NCI-H2171 (cell line): ENCODE measurements at places on chromosomes 12 and 14.
A peak's percentile ranks its signal among the peaks of the same experiment; 100 is the strongest.

GRCh38 chr14:97943619-97944018, 1146.4 kb downstream of the VRK1 start:
- no peak for DNase-seq

GRCh38 chr14:41986700-41987099, 380.0 kb downstream of the LRFN5 start:
- no peak for DNase-seq

- no peak for DNase-seq
Observed at GRCh38 chr14:95024380-95024779, 132.9 kb downstream of the DICER1 start.

GRCh38 chr12:111942557-111942956, 70.4 kb downstream of the TMEM116 start:
- no peak for DNase-seq

- no peak for DNase-seq
Observed at GRCh38 chr14:33477797-33478196, 473.1 kb downstream of the EGLN3 start.

- DNase-seq: no peak
Observed at GRCh38 chr12:49807991-49808580, 20.1 kb downstream of the NCKAP5L start.

DNA sequence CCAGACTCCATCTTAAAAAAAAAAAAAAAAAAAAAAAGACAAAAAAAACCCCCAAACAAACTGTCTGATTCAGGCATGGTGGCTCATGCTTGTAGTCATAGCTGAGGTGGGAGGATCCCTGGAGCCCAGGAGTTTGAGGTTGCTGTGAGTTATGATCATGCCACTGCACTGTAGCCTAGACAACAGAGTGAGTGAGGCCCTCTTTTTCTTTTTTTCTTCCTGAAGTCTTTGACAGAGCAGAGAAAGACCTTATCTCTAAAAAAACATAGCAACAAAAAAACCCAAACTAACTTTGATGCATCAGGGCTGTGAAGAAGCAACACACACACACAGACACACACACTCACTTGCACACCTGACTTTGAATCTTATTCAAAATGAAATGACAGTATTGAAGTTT, 7.7 kb upstream of the AMN1 start:
- DNase-seq: no peak

DNA sequence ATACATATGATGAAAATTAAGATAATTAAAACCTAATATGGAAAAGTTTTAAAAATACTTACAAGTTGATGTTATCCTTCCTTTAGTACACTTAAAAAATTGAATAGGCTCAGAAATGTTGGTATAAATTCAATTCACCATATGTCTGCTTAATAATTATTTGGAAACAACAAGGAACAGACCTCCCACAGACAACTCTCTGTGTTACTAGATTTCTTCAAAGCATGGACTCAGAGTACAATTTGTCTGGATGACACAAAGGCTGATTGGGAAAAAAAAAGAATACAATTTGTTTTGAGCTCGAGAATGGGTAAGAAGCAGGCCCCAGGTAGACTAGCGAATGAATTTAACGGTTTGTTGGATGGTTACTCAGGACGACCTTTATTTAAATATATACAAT, 48.9 kb upstream of the BTG1 start:
- DNase-seq: no peak

DNA sequence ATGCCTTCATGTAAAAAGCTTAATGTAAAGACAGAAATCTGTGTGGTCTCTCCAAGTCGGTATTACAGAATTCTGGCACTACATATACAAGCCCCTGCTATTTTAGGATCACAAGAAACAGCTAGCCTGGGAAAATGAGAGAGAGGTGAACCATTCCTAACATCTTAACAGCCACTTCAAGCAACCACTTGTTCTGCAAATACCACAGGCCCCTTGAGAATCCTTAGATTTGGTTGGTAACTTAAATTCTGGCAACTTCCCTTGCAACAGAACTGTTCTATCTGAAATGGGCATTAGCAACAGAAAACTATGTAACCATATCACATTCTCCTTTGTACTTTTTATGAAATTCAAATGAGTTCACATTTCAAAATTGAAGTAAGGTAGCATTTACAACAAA, 68.5 kb downstream of the SPPL3 start:
- no peak for DNase-seq

GRCh38 chr12:15546102-15546701, 223.9 kb downstream of the PTPRO start:
- DNase-seq: no peak

GRCh38 chr12:70449074-70449752, 83.1 kb downstream of the KCNMB4 start:
- peak; percentile 49 for DNase-seq

- no peak for DNase-seq
Observed at GRCh38 chr14:96143906-96144305, 60.7 kb upstream of the BDKRB2 start.

- peak; percentile 62 for DNase-seq
Observed at GRCh38 chr12:58915634-58916033, 4.7 kb downstream of the LRIG3 start.

DNA sequence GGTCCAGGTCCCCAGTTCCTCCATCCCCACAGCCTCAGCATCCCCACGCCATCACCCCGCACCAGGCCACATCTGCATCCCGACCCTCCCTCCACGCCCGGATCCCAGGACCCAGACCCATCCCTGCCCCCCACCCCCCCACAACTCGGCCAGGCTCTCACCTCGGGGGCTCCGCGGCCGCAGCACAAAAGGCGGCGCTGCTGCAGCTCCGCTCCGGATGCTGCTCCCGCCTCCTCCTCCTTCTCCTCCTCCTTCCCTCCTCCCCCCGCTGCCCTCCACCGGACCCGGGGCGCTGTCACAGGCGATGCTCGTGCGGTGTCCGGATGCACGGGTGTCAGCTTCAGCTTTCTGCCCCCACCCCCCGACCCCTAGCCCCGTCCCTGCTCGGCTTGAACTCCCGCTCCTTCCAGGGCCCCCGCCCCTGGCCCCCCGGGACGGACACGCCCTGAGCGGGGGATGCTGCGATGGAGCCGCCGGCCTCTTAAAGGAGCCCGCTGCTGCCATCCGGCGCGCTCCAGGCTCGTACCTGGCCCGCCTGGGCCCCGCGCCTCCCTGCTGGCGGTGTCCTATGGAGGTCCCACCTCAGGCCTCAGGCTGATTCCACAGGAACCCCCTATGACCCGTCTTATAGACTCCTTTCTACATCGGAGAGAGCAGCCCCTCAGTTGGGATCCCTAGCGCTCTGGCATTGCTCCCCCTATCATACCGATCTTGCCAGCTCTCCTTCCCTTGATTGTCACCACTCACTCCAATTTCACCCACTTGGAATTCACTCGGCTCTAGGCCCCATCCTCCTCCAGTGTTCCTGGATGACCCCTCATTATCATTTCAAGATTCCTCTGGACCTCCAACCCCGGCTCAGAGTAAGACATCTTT, at the start of gene MAP3K12:
MAP3K12 (minus strand) TSS at position 193 of the 876 bp plus-strand sequence. CDS start 12,067 bp downstream, outside the sequence.
- peak; percentile 75 for DNase-seq

DNA sequence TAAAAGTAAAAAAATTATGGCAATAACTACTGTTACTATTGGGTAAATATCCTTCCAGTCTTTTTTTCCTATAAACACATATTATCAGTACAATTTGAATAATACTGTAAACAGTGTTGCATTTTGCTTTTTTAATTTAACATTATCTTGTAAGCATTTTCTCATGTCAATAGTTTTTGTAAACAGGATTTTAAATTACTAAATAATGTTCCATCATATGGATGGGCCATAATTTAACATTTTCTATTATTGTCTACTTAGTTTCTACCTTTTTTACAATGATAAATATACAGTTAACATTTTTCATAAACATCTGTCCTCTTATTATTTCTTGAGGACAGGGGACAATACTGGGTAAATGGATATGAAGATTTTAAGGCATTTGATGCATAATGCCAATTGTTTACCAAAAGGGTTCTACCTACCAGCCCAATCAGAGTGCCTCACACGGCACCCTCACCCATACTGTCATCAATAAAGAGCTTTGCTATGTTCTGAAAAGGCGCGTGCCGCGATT, 759 bp upstream of the ACVR1B start:
- no peak for DNase-seq

DNA sequence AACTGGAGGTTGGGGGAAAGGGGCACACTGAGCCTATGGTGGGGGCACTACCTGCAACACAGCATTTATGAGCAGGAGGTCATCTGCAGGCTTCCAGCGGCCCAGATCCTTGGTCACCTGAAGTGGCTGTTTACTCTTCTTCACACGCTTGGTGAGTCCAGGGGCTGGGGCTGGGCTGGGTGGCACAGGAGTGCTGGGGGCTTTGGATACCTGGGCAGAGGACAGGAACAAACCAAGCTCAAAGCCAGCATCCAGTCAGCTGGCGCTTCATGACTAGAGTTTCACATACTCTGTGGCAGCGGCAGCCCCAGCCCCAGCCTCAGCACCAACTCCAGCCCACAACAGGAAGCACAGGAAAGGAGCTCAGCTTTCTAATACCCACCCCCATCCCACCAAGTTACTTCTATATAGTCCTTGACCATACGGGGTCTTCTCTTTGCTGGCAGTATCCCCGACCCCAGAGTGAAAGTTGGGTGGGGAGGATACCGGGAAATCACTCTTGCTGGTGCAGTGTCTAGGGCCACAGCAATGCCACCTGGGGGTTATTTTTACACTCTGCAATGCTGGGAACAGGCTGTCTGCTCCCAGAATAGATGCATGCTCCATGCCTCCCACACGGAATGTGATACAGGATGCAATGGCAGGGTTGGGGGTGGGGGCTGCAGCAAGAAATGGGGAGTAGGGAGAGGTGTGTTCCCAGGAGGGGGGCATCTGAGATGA, 3.1 kb downstream of the MCRS1 start:
- no peak for DNase-seq

GRCh38 chr12:116267948-116268347, 9.5 kb downstream of the MED13L start:
- DNase-seq: no peak

DNA sequence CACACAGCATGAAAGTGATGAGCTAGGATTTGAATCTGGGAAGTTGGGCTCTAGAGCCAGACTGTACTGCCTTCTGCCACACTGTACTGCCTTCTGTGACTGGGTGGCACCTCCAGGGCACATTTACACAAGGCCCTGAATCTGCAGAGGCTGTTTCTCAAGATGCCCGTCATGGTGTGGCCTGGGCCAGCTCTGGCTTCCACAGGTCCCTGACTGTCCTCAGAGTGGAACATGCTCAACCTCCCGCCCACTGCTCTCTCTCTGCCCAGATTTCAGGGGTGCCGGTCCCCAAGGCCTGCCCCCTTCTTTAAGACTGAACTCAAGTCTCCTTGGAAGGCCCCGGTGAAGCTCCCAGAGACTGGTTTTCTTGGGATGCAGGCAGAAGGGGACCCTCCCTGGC, 50.2 kb downstream of the C14orf132 start:
- DNase-seq: no peak

GRCh38 chr12:74539765-74540526, 2.3 kb downstream of the ATXN7L3B start:
- DNase-seq: peak; percentile 4

GRCh38 chr12:117121441-117121840, 22.2 kb upstream of the TESC start:
- no peak for DNase-seq

GRCh38 chr14:104856157-104856868, 8.8 kb upstream of the CEP170B start:
- DNase-seq: no peak
